ENCODE measurements at places on chromosomes 12 and 14.

DNA sequence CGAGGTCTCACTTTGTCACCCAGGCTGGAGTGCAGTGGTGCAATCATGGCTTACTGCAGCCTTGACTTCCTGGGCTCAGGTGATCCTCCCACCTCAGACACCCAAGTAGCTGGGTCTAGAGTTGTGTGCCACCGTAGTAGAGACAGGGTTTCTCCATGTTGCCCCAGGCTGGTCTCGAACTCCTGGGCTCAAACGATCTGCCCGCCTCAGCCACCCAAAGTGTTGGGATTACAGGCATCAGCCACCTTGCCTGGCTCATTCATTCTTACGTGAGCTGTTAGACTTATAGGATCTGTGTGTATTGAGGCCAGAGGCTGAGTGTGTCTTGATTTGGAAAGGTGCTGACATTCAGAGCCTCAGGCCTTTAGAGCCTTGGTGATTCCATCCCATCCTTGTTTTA, 128.1 kb downstream of the SLC25A47 start:
- no peak for DNase-seq

- DNase-seq, result peak; percentile 80
Measured at GRCh38 chr14:69460093-69460701, 24.3 kb upstream of the PLEKHD1 start.

- DNase-seq, result no peak
Measured at GRCh38 chr12:48459259-48459658, 13.1 kb upstream of the ANP32D start.

DNA sequence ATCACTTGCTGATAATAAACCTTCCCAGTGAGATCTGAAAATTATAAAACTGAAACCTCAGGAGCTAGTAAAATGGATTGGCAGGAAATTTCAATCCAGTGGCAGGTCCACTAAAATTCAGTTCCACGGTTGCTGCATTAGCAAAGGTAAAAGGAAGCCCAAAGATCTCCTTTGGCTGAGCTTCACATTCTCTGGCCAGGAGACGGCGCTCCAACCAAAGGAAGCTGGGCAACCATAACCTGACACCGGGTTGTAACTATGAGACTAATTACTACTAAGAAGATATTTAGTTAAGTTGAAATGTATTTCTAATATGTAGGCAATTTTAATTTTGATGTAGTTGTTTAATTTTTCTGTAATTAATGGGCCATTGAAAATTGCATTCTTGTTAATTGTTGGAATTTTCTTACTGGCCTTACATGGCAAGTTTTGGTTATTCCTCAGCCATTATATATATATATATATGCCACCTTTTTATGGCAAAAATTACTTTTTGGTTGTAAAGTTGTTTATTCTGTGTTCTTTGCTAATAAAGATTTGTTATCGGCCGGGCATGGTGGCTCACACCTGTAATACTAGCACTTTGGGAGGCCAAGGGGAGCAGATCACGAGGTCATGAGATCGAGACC, 17.0 kb downstream of the OR8S1 start:
- DNase-seq, result peak; percentile 53

- no peak for DNase-seq
Measured at GRCh38 chr12:51404627-51405026, 13.4 kb upstream of the GALNT6 start.

- no peak for DNase-seq
Measured at GRCh38 chr12:89856431-89856830, 147.8 kb upstream of the ATP2B1 start.

- DNase-seq, result peak; percentile 31
Measured at GRCh38 chr14:74546416-74546815, 52.9 kb downstream of the ISCA2 start.

GRCh38 chr12:21502164-21502496, 541 bp downstream of the GOLT1B start:
- peak; percentile 45 for DNase-seq

GRCh38 chr12:110012137-110012536, 12.9 kb downstream of the ANKRD13A start:
- DNase-seq, result no peak

DNA sequence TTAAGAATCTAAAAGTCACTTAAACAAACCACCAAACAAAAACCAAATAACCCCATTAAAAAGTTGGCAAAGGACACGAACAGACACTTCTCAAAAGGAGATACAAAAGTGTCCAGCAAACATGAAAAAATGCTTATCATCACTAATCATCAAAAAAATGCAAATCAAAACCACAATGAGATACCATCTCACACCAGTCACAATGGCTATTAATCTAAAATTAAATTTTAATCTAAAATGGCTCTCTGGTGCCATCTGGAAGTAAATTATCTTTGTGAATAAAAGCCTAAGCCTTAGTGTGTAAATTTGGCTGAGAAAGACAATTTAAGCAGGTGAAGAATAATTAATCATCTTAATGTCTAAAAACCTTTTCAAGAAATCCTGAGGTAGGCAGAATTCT, 204.5 kb upstream of the PPFIA2 start:
- peak; percentile 26 for DNase-seq

DNA sequence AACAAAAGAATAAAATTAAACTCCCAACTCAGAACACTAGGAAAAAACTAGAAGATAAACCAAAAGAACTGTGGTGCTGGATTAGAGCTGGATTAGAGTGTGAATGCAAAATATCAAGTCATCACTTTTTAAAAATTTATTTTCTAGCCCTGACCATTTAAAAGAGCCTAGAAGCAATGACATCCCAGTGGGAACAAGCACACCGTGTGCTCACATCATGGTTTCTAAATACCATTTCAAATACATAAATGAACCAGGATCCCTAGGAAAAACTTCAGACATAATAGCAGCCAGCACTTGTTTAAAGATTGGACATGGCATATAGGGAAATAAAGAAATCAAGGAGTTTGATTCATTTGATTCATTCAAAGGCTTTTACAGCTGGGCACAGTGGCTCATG, 30.0 kb downstream of the KDM5A start:
- no peak for DNase-seq

GRCh38 chr14:75264036-75264435, 14.6 kb upstream of the FOS start:
- DNase-seq, result no peak

Data from NCI-H69 (cell line).